ENCODE measurements at places on chromosomes 2 and 18.

DNA sequence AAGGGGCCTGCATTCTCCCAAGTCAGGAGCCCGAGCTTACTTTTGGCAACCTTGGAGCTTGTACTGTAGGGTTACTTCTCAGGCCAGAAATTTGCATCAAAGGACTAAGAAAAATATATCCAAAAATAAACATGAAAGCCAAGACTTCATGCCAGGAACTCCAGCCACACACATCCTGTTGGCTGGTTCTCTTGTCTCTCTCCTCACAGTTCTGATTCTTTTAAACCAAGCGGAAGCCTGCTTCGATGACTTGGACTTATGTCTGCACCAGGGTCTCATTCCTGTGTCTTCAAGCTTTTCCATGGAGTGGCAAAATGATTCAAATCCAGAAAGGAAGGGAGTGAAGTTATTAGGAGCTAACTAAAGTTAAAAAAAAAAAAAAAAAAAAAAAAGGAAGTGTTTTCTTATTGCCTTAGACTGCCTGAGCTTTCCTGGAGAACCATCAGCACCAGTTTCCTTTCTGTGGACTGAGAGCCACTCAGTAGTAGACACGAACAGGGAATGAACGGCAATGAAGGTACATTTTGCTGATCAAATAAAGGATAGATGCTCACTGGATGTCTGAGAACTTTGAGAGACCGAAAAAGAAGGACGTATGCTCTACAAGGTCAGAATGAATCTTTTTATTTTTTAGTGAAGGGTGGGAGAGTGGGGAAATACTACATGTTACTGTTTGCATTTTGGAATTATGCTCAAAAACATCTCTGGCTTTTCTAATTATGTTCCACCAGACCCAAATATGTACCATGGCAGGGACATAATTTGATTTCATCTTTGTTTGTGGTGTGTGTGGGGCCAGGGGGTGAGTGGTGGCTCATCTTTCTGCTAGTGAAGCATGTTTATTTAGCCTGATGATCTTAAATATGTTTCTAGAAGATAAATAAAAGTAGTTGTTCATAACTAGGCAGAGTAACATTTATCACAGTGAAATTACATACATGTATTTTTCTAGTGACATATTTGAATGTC is 86.0 kb downstream of the RAPGEF4 start:
- no peak for DNase-seq

DNA sequence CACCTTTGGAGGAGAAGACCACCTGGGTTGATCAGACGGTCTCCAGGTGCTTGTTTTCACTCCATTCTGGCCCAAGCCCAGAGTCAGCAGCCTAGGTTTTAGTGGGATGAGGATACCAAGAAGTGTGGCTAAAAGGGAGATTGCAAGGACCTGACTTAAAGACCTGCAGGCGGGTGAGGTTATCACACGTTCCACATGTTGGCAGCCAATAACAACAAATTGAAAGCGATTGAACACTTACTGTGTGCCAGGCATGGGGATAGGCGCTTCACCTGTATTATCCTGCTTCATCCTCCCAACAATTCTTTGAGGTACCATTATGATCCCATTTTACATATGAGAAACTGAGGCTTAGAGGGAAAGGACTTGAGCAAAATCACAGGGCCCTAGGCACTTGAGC is 5.0 kb downstream of the ARL4C start:
- DNase-seq = no peak

DNA sequence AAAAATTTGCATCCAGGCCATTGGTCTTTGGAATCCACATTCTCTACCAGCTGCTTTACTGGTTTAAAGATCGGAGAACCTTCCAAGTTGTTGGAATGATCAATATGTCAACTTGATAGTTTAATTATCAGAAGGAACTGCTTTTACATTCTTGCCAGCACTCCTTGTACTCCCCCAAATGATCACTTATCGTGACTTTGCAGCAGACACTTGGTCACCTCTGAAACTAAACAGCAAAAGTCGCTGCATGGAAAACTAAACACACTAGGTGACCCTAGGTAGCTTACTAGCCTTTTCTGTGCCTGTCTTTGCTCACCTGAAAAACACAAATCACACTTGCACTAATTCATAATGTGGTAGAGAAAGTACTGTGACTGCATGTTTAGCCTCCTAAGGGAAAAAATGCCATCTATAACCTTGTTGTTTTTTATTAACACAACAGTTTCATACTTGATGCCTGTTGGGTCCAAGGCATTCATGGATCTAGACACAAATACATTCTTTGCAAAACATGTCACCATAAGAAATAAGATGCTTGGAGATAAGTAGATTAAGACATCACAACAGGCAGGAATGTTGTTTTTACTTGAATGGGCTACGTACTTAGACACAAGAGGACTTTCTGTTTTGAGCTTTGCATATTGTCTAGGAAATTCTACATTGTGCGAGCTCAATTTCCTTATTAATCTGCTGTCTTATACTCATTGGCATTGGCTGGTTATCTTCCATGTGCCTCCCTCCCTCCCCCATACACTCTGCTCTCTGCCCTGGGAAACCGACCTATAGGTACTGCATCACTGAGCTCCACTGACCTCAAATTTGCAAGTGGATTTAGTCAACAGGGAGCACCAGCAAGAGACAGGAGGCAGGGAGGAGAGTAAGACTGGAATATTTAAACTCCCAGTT is 219.1 kb upstream of the STK17B start:
- no peak for DNase-seq

GRCh38 chr2:56316011-56316410 is 132.2 kb downstream of the CCDC85A start:
- DNase-seq = no peak

- no peak for DNase-seq
Observed at GRCh38 chr2:96859099-96859649, 1.4 kb upstream of the ANKRD39 start.

DNA sequence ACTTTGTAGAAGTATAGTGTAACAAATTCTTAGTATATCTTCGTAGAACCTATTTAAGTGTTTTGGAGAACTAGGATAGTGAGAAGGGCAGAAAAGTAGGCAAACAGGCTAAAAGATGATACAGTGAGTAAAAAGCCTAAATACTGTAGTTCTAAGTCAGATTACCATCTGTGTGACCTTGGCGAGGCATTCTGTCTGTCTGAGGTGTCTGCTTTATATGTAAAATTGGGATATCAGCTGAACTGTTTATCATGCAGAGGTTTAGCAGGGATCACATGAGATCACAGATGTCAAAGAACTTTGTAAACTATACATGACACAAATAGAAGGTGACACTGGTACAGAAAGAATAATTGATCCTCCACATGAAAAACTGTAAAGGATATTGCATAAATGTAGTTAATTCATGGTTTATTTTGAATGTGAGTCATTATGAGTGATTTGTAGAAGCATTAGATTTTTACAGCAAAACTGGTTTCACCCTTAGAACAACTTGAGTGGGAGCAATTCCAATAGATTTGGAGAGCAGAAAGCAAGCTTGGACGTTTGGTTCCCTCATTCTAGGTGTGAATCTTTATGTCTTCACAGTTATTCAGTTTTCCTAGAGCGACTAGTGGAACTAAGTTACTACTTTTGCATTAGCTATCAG is 41.9 kb downstream of the TAF1B start:
- DNase-seq = no peak

DNA sequence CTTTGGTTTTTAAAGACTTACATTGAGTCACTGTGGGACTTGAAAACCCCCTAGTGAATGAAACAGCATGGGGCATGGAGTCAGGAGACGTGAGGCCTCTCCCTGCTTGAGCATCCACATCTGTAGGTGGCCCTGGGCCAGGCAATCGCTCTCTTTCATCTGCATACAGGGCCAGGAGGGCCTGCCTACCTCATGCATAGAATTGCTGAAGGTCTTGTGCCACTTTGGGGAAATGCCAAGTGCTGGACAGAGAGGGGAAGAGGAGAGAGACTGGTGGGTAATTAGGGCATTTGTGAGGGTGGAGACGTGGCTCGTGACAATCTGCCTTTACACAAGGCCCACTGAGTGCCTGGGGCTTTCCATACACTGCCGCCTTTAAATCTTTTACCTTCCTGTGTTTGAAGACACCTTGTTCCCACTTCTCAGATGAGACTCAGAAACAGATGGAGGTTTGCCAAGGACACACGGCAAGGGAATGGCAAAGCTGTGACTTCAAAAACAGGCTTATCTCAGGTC is 322.2 kb upstream of the HS6ST1 start:
- DNase-seq = no peak

- DNase-seq = no peak
Observed at GRCh38 chr2:42949125-42949524, 156.7 kb upstream of the HAAO start.

- peak; percentile 9 for DNase-seq
Observed at GRCh38 chr2:25700221-25700660, 26.9 kb upstream of the DTNB start.
